Activated T-cell treated with anti-CD3 and anti-CD28 coated beads, Interleukin-2, amount 50 U/mL, for 1 hour (primary cell): ENCODE measurements at places on chromosomes 2 and 18.

DNA sequence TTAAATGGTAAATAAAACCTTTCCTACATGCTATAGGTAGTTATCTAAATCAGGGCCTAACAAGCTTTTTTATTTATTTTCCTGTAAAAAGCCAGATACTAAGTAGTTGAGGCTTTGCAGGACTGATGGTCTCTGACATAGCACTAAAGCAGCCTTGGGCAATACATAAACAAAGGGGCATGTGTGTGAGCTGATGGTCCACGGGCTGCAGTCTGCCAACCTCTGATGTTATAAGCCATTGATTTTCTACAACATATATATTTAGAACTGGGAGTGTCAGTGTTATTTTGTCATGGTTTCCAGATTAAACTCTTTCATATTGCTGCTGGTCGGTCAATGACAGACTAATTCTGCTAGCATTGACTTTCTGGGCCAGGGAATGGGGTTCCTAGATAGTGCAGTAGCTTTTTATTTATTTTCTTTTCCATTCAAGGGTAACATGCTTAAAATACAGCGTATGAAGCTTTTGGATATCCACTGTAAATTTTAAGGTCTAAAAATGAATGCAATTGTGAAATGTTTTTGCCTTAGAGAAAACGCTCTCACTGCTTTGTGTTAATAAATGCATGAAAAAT is 134.0 kb downstream of the NEDD4L start:
- no peak for DNase-seq

GRCh38 chr2:61135510-61135909 is 26.5 kb upstream of the C2orf74 start:
- DNase-seq = no peak

- DNase-seq = no peak
These were observed 100.2 kb downstream of the ATAD2B start for GRCh38 chr2:23826771-23827170.

GRCh38 chr2:239245872-239246721 is 154.7 kb downstream of the HDAC4 start:
- DNase-seq = no peak

- no peak for DNase-seq
These were observed 1727.3 kb downstream of the SUCLG1 start for GRCh38 chr2:82731824-82732223.

DNA sequence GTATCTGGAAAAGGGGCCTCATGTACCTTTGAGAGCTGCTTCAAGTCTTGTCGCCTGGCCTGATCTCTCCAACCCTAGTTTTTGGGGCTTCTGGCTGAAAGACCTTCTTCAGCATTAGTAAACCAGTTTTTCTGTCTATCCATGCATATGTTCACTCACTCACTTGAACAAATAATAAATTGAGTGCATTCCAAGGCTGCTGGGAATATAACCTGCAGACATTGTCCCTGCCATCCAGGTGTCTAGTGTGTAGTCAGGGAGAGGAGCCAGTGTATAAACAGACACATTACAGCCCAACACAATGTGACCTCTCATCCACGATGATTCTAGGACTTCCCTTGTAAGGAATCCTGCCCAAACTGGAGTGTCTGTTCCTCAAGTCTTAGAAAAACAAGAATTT is 262.1 kb downstream of the PRKCE start:
- DNase-seq = no peak
